ENCODE measurements at places on chromosomes 11 and 22.

- DNase-seq = peak; percentile 55
Measured at GRCh38 chr22:31148953-31149627, 8.8 kb upstream of the PLA2G3 start.

GRCh38 chr11:15875943-15876342 is 480.4 kb downstream of the SOX6 start:
- no peak for DNase-seq

DNA sequence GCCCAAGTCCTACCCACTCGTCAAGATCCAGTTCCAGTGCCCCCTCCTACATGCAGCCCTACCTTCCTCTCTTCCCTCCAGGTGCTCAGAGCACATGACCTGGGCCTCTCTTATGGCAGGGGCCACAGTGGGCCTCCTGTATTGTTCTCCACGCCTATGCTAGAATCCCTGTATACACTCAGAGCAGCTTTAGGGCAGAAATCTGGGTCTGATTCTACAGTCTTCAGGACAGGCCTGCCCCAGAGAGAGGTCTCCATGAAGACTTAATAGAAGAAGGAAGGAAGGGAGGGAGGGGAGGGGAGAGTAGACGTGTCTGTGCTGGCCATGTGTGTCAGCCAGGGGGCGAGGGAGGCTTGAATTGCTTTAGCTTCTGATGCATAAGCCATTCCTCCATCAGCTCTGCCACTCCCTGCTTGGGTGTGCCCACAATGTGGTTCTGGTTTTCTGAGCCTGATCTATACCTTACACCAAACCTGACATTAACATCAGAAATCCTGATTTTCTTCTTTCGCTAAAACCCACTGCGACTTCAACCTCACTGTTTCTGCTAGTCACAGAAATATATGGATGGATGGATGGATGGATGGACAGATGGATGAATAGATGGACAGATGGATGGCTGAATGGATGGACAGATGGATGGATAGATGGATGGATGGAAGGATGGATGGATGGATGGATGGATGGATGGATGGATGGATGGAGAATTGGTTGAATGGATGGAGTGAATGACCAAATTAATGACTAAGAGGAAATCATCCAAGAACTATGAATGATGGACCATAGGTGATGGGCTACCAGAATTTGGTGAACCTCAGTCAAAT is 56.6 kb upstream of the PRDM11 start:
- peak; percentile 30 for DNase-seq

GRCh38 chr22:44526779-44527126 is 28.7 kb upstream of the RTL6 start:
- peak; percentile 58 for DNase-seq

DNA sequence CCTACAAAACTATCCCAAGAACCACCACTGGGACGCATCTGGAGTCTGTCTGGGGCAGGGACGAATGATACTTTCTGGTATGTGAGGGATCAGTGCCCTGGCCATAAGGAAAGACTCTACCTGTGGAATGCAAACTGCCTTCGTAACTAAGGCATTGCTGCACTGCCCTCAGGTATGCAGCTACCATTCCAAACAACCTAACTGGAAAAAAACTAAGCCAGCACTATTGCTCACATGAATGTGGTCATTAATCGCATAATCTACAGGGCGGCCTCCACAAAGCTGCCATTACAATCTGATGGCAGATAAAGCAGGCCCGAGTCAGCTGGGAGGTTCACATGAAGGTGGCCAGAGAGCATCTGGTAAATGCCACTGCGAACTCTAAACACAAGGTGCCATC is 3.9 kb downstream of the PACSIN2 start:
- DNase-seq = no peak

DNA sequence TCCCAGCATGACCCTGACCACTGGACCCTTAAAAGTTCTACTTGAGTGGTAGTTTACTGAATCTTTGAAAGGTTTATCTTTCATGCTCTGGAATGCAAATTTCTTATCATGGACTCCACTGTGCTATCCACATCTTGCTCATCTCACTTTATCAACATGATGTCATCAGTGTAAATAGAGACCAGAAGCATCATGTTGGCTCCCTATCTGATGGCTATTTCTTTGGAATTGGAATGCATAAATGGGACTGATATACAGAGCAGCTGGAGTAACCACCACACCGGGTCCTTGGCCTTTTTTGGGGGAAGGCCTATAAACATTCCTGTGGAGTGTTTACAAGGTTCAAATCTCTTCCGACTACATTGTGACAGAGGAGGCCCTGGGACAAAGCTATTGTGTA is 74.1 kb upstream of the CEP126 start:
- no peak for DNase-seq

DNA sequence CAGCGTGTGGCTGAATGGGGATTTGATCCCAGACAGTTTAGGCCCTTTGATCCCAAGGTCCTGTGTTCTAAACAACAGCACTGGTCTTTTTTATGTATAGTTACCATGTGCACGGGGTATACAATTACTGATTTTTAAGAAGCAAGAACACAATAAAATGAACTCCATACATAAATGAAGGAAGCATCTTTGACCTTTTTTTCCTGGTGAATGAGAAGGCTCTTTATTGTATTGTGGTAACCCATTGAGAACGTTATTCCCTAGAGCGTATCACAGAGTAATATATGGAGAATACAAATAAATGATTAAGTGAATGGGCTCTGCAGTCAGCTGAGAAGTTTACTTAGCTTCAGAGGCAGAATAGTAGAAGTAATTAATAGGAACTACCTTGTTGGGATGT is 563.6 kb downstream of the NTM start:
- DNase-seq = no peak

DNA sequence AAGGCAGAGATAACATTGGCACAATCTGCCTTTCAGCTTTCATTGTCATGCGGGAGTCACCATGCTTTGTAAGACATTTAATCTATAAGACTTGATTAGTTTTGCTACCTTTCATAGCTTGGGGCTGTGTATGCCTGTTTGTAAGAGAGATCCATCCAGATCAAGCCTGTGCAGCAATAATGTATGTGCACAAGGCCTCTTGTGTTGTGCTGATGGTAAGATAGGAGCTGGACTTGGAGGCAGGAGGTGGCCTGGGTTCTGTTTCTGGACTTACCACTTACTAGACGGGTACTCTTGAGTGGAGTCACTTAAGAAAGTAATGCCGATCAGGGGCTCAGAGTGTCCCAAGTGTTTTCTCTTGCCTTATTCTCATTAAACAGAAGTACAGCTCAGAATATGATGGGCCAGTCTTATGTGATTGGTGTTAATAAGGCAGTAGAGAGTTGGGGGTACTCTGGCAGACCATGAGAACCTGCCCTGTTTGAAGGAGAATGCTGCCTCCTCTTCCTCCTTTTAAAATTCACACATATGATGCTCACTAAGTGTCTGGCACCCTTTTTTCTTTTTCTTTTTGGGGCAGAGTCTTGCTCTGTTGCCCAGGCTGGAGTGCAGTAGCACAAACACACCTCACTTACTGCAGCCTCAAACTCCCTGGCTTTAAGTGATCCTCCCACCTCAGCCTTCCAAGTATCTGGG is 30.9 kb downstream of the PTPRJ start:
- no peak for DNase-seq

- DNase-seq = no peak
Measured at GRCh38 chr22:22546490-22546889, 12.6 kb downstream of the PRAME start.

- DNase-seq = peak; percentile 2
Measured at GRCh38 chr11:94449437-94449836, 44.2 kb downstream of the MRE11 start.

GRCh38 chr11:93017821-93018690 is 48.6 kb downstream of the MTNR1B start:
- no peak for DNase-seq

- DNase-seq = no peak
Measured at GRCh38 chr11:28770806-28771205, 662.6 kb downstream of the METTL15 start.

DNA sequence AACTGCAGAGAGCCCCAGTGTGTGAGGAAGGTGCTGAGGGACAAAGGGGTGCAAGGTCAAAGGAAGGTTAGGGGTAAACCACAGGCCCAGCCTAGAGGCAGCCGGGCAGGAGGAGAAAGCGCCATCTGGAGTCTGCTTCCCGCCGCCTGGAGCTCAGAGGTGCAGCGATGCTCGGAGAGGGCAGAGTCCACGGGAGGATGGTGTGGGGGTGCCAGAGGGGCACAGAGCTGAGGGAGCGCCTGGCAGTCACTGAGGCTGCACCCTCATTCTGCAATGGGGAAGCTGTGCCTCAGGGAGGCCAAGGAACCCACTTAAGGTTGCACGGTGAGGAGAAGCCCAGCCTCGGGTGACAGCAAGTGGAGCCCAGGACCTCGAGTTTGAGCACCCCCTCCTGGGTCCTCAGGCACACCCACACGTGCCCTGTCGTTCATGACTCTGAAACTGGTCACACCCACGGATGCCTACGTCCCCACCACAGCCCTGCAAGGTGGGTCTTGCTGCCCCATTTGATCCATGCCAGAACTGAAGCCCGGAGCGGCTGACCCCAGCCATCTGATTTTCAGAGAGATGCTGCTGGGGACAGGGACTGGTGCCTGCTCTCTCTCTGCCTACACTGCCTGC is 1.6 kb downstream of the IL2RB start:
- no peak for DNase-seq

GRCh38 chr11:76768088-76768908 is 14.9 kb upstream of the TSKU start:
- DNase-seq = no peak

- DNase-seq = no peak
Measured at GRCh38 chr22:46280063-46280817, 12.4 kb downstream of the TTC38 start.

DNA sequence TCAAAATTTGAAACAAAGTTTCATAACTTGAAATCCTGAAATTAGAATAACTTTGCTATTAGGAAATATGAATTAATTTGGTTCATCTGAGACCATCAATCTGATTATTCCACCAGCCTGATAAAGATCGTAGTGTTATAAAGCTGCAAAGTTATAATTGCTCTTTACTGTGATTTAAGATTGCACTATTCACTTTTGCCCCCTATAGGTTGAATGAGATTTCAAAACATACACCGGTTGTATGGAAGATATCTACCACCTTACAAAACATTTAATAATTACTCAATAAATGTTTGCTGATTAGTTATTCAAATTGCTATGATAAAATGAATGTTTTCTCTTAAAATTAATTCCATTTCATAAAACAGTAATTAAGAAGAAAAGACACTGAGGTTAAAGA is 26.1 kb downstream of the APIP start:
- DNase-seq = no peak

DNA sequence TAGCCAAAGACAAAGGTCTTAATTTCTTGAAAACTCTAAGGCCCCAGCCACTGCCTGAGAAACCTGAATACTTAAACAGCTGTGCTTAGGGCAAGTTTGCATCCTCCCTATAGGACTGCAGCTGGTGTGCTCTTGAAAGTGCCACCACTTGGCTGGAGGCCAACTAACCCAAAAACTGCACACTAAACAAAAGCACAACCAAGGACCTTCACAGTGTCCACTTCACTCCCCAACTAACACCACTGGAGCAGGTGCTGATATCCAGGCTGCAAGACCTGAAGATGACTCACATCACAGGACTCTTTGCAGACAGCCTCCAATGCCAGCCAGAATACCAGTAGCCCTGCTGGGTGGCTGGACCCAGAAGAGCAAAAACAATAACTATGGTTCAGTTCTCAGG is 357.7 kb upstream of the ARHGAP42 start:
- DNase-seq = no peak

- no peak for DNase-seq
Measured at GRCh38 chr11:112777283-112777751, 183.9 kb upstream of the NCAM1 start.

DNA sequence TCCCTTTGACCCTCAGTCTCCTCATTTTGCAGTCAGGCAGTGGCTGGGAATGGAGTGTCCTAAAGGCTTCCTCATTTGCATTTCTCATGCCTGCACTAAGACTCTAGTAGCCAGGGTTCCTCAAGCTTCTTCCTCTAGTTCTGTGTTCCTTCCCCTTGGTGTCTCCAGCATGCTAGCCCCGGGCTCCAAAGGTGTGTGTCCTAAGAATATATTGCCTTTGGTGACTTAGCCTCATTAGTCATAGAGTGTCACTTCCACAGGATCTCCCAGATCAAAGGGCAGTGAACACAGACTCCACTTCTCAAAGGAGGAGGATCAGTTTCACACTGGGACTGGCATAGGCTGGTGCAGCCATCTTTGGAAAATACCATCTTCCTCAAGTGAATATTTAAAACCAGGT is 21.4 kb upstream of the ACER3 start:
- DNase-seq = no peak

- peak; percentile 29 for DNase-seq
Measured at GRCh38 chr22:33873186-33873585, 47.1 kb downstream of the LARGE1 start.
